Activated CD4-positive, alpha-beta T cell treated with anti-CD3 and anti-CD28 coated beads, Interleukin-2, amount 10 ng/mL, durations not matched to agents 7 days and 5 days (primary cell): ENCODE measurements at places on chromosomes 5 and 9.

GRCh38 chr9:114555696-114556095 is 31.9 kb upstream of the ATP6V1G1 start:
- H3K4me1 ChIP-seq = no peaks in the 10 kb centered on the region
- H3K27ac ChIP-seq = no peak overlapping the region
- H3K27me3 ChIP-seq = peaks cover 2% of the 10 kb centered on the region

- H3K27ac ChIP-seq = no peak overlapping the region
- no peaks in the 10 kb centered on the region for H3K36me3 ChIP-seq
- peaks cover 12% of the 10 kb centered on the region for H3K27me3 ChIP-seq
- H3K4me1 ChIP-seq = peaks cover 2% of the 10 kb centered on the region
- no peak overlapping the region for H3K4me3 ChIP-seq
- no peak for DNase-seq
Measured at GRCh38 chr9:98538203-98538602, 170.5 kb downstream of the GABBR2 start.

DNA sequence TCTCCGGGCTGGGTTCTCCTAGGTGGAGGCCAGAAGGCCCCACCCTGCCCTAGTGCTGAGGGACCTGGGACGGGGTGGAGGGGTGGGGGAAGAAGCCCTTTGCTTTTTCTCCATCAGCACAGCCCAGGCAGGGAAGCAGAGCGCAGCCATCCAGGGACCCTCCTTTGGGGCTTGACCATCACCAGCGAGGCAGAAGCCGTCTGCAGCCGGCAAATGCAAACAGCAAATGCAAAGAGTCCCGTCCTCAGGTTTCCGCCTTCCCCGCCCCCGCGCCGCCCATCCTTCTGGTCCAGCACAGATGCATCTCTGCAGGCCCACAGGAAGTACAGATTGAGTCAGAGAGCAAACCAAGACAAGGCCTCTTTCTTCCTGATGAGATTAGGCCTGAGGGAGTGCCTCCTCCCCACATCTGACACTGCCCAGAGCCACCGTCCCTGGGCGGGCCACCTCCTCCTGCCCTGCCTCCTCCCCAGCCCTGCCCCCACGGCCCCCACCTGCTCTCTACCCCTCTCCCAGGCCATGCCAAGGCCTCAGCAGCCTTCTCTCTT is 23.4 kb downstream of the CORO2A start:
- H3K27ac ChIP-seq = peak overlapping the region; percentile 86
- H3K36me3 ChIP-seq = no peaks in the 10 kb centered on the region
- peak; percentile 29 for DNase-seq
- H3K4me3 ChIP-seq = no peak overlapping the region
- peaks cover 32% of the 10 kb centered on the region for H3K4me1 ChIP-seq
- no peaks in the 10 kb centered on the region for H3K27me3 ChIP-seq

GRCh38 chr5:142102980-142103740 is 5.4 kb upstream of the NDFIP1 start:
- H3K4me1 ChIP-seq = peaks cover 61% of the 10 kb centered on the region
- H3K27me3 ChIP-seq = no peaks in the 10 kb centered on the region
- no peak for DNase-seq
- peak overlapping the region; percentile 60 for H3K27ac ChIP-seq
- H3K4me3 ChIP-seq = no peak overlapping the region

DNA sequence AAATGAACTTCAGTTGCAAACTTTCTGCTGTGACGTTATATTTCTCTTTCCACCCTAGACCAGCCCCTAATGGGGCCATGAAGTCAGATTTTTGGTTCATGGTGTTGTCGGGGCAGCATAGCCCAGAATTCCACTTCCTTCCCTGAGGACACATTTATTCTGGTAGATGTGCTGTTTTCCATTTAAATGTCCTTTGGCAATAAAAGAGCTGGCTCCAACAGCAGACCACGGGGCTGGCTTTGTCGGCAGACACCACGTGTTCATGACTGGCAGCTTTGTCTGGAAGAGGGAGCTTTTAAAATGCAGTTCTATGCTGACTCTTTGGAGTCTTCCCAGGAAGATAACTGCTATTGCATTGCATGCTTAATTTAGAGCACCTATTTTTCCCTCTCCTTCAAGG is 17.6 kb upstream of the LCP2 start:
- H3K27me3 ChIP-seq = no peaks in the 10 kb centered on the region
- H3K4me1 ChIP-seq = peaks cover 55% of the 10 kb centered on the region
- H3K4me3 ChIP-seq = no peak overlapping the region
- no peak for DNase-seq
- peak overlapping the region; percentile 38 for H3K27ac ChIP-seq

DNA sequence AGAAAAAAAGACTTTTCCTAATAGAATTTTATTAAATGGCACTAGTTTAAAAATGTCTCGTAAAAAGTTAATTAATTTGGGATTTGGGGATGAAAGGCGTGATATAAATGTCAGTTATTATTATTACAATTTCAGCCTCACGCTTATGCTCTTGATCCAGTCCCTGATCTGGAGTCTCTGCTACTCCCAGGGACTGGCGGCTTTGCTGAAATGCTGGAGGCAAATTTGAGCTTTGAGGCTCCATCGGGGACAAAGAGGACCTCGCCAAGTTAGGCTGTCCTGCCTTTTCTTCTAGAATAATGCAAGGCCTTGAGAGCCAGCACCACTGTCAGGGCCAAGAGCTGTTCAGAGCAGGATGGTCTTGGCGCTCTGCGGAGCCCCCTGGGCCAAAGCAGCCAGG is 69.7 kb downstream of the ZNF618 start:
- H3K36me3 ChIP-seq = no peaks in the 10 kb centered on the region
- H3K27ac ChIP-seq = no peak overlapping the region
- peaks cover 7% of the 10 kb centered on the region for H3K27me3 ChIP-seq
- no peak for DNase-seq
- H3K4me1 ChIP-seq = no peaks in the 10 kb centered on the region

- H3K27me3 ChIP-seq = no peaks in the 10 kb centered on the region
- peak overlapping the region; percentile 66 for H3K27ac ChIP-seq
- H3K36me3 ChIP-seq = peaks cover 33% of the 10 kb centered on the region
- DNase-seq = peak; percentile 39
- peak overlapping the region; percentile 1 for H3K4me3 ChIP-seq
Measured at GRCh38 chr5:131357739-131358561, 94.1 kb downstream of the CDC42SE2 start.

- H3K4me1 ChIP-seq = no peaks in the 10 kb centered on the region
- no peak for DNase-seq
Measured at GRCh38 chr9:7439355-7439995, 360.1 kb downstream of the DMAC1 start.

- no peak overlapping the region for H3K27ac ChIP-seq
- H3K4me3 ChIP-seq = no peak overlapping the region
- no peaks in the 10 kb centered on the region for H3K27me3 ChIP-seq
- no peak for DNase-seq
- H3K36me3 ChIP-seq = no peaks in the 10 kb centered on the region
- no peaks in the 10 kb centered on the region for H3K4me1 ChIP-seq
Measured at GRCh38 chr9:108241384-108242073, 614.3 kb downstream of the ACTL7B start.

DNA sequence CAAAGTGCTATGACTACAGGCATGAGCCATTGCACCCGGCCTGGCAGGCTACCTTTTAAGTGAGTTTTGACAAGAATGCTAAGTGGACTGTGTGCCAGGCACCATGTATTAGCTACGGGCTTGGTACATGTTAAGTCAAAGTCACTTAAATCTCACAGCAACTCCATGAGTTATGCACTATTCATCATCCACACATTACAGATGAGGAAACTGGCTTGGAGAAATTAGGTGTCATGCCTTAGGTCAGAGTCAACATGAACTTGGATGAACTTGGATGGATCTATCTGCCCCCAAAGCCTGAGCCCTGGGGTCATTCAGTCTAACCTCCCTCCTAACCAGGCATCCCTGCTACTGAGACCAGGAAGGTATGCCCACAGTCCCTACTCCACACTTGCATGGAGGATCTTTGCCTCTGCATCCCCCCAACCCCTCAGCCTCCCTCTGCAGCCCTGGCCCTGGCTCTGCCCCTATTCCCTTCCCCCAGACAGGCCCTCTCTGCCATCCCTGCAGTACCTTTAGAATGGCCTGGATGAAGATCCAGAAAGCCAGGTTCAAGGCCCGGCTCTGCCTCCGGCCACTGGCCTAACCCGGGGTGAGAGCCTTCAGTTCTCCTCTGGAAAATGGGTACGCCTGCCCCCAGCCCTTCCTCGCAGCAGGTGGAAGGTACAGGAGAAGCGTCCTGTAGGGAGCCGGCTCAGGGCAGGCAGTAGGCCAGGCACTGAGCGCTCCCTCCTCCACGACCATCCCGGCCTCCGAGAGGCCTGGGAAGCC is 685 bp upstream of the ADGRD2 start:
- peaks cover 31% of the 10 kb centered on the region for H3K27me3 ChIP-seq
- no peak overlapping the region for H3K4me3 ChIP-seq
- no peak for DNase-seq
- no peak overlapping the region for H3K27ac ChIP-seq
- no peaks in the 10 kb centered on the region for H3K36me3 ChIP-seq
- no peaks in the 10 kb centered on the region for H3K4me1 ChIP-seq

GRCh38 chr5:128338649-128339048 is 199.4 kb downstream of the FBN2 start:
- no peaks in the 10 kb centered on the region for H3K36me3 ChIP-seq
- H3K27ac ChIP-seq = no peak overlapping the region
- DNase-seq = no peak
- H3K4me3 ChIP-seq = no peak overlapping the region

- DNase-seq = no peak
- no peak overlapping the region for H3K4me3 ChIP-seq
- no peak overlapping the region for H3K27ac ChIP-seq
- no peaks in the 10 kb centered on the region for H3K4me1 ChIP-seq
Measured at GRCh38 chr5:128380337-128380736, 157.7 kb downstream of the FBN2 start.

- DNase-seq = no peak
- H3K27me3 ChIP-seq = peaks cover 22% of the 10 kb centered on the region
Measured at GRCh38 chr9:97801180-97801579, 51.8 kb upstream of the FOXE1 start.

GRCh38 chr9:119339056-119339455 is 30.2 kb downstream of the BRINP1 start:
- H3K27me3 ChIP-seq = no peaks in the 10 kb centered on the region
- H3K36me3 ChIP-seq = no peaks in the 10 kb centered on the region
- H3K4me3 ChIP-seq = no peak overlapping the region

DNA sequence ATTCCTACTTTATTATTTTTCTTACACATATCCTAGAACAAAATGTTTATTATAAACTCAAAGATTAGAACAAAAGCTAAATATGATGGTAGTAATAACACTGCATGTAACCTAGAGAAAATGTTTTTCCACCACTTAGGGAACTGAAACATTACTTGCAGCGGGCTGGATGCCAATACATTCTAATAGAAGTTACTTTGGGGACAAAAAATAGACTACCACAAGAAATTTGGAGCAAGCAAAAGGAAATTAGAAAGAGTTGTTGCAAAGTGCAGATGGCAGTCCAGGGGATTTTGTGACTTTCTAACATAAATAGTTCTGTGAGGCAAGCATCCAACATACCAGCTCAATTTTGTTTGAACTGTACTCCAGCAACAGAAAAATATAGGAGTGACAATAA is 255.3 kb upstream of the GRIN3A start:
- no peaks in the 10 kb centered on the region for H3K27me3 ChIP-seq
- H3K4me1 ChIP-seq = no peaks in the 10 kb centered on the region
- H3K27ac ChIP-seq = no peak overlapping the region
- no peak overlapping the region for H3K4me3 ChIP-seq

DNA sequence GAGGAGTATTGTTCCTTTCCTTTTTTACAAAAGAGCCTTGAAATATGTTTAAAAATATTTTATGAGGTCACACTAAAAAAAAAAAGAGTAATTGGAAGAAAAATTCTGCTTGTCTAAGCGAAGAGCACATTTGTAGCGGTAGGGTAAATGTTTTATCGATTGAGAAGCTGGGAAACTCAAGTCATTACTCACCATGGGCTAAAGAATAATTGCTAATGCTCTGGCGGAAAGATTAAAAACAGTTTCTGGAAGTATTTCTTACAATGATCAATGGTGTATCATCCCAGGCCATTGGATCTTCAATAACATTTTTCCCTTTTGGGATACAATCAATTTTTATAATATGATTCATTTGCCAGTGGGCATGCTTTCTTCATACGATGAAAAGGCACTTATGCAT is 450.0 kb downstream of the RASEF start:
- DNase-seq = no peak
- no peaks in the 10 kb centered on the region for H3K27me3 ChIP-seq
- no peak overlapping the region for H3K4me3 ChIP-seq
- no peaks in the 10 kb centered on the region for H3K4me1 ChIP-seq

- peaks cover 4% of the 10 kb centered on the region for H3K4me1 ChIP-seq
- H3K4me3 ChIP-seq = no peak overlapping the region
- no peak for DNase-seq
- H3K27ac ChIP-seq = no peak overlapping the region
- H3K27me3 ChIP-seq = no peaks in the 10 kb centered on the region
Measured at GRCh38 chr9:95023217-95024003, 294.1 kb downstream of the FANCC start.

- H3K27ac ChIP-seq = no peak overlapping the region
- peaks cover 4% of the 10 kb centered on the region for H3K36me3 ChIP-seq
- H3K4me3 ChIP-seq = no peak overlapping the region
- DNase-seq = no peak
- H3K27me3 ChIP-seq = no peaks in the 10 kb centered on the region
- H3K4me1 ChIP-seq = peaks cover 15% of the 10 kb centered on the region
Measured at GRCh38 chr9:125761676-125762450, 14.7 kb downstream of the PBX3 start.

DNA sequence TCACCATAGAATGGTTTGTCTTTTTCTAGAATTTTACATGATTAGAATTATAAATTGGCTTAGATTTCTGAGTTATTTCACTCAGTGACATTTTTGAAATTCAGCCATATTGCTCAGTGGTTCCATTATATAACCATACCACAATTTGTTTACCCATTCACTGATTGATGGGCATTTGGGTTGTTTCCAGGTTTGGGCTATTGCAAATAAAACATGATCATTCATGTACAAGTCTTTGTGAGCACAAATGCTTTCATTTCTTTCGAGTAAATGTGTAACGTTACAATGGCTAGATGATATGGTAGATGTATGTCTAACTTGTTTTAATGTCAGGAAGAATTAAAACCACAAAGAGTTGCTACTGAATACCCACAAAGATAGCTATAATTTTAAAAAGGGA is 279.9 kb upstream of the TARS1 start:
- H3K4me1 ChIP-seq = no peaks in the 10 kb centered on the region
- H3K36me3 ChIP-seq = no peaks in the 10 kb centered on the region
- DNase-seq = no peak
- H3K27me3 ChIP-seq = no peaks in the 10 kb centered on the region

DNA sequence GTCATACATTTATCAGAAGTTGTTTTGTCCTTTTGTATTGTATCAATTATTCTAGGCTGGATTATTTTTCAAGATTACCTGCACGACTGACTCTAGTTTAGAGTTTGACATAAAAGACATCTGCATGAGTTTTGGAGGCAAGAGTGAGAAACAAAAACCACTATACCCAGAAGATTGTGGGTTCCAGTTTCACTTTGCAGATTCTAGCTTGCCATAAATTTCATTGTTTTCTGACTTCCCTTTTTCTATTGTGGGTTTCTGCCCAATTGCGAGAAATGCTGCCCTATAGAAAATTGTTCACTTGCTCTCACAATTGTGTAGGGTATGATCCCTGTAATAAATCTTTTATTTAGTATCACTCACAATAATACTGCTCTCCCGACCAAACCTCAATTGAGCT is 1043.4 kb upstream of the CDH10 start:
- H3K27ac ChIP-seq = no peak overlapping the region
- no peak for DNase-seq
- no peaks in the 10 kb centered on the region for H3K36me3 ChIP-seq
- H3K27me3 ChIP-seq = no peaks in the 10 kb centered on the region

GRCh38 chr9:104970271-104970987 is 42.5 kb upstream of the ABCA1 start:
- H3K36me3 ChIP-seq = no peaks in the 10 kb centered on the region
- H3K27ac ChIP-seq = no peak overlapping the region
- DNase-seq = no peak
- H3K4me1 ChIP-seq = peaks cover 16% of the 10 kb centered on the region
- no peak overlapping the region for H3K4me3 ChIP-seq
- peaks cover 24% of the 10 kb centered on the region for H3K27me3 ChIP-seq
